ENCODE measurements at places on chromosomes 2 and 18.

- DNase-seq = no peak
Measured at GRCh38 chr2:112189001-112189556, 50.9 kb downstream of the FBLN7 start.

- DNase-seq = no peak
Measured at GRCh38 chr18:46290440-46291020, 186.3 kb downstream of the HAUS1 start.

DNA sequence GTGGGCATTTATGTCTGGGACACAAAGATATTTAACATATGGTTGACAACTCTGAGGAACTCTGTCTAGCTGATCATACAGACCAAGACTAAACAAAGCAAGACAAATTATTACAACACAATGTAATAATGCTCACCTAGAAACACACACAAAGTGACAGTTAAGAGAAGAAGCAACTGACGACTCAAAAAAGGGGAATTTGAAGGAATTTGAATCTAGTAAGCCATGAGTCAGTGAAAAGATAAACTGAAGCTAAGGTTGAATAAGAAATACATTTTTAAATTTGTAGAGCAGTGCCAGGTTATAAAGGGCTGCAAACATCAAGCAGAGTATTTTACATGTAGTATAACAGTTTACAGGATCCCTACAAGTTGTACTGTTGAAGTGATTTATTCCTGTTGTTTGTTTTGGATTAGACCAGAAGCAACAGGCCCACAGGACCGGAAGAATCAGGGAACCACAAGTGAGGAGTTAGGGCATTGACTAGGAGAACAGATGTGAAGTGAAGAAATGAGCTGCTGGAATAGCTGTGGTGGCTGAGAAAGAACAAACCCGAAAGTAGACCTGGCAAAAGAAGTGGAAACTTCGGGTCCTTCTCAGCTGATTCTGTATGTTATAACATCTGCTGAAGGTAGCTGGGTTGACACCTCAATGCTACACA, 35.6 kb downstream of the IFIH1 start:
- no peak for DNase-seq

DNA sequence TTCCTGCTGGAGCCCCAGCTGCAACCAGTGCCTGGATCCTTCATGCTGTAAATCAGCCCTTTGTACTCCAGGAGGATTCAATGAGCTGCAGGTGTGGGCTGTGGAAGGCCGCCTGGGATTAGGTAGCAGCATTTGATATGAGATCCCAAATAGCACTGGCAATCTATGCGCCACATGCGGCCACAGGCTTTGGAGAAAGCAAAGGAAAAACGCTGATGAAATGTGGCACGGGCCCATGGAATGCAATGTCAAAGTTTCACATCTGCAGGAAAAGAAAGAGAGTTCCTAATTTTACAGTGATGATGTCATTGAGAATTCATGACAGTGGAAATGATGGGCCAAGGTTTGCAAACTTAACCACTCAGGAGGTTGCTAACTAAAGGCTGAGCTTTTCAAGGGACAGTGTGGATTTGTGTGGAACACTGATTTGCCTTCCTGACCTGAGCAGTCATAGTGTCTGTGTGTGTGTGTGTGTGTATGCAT, 216.4 kb upstream of the OSR1 start:
- no peak for DNase-seq

DNA sequence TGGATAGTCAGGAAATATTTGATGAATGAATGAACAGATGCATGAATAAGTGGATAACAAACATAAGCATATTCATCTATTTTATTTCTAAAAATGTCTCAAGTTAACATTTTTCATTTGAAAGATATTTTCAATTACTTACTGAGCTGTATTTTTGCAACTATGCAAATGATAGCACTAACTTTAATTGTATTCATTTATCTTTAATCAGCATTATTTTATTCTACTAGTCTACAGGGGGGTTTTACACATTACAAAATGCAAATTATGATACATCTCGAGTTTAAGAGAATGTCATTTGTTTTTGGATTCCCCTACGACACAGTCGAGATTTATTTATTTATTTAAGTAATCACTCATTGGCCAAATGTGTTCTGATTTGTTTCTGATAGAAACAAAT, 530.6 kb downstream of the ERBB4 start:
- DNase-seq = no peak

GRCh38 chr2:52036853-52037252, 1004.9 kb upstream of the NRXN1 start:
- DNase-seq = no peak

DNA sequence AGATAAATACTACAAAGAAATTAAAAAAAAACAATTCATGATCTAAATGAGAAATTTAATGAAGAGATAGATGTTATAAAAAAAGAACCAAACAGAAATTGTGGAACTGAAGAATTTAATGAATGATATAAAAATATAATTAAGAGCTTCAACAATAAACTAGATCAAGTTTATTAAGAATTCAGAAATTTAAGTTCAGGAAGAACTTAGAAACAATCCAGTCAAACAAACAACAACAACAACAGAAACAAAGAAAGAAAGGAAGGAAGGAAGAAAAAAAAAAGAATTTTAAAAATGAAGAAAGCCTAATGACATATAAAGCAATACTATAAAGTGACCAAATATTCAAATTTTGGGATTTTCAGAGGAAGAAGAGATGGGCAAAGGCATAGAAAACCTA, 250.9 kb upstream of the FBXO11 start:
- no peak for DNase-seq

DNA sequence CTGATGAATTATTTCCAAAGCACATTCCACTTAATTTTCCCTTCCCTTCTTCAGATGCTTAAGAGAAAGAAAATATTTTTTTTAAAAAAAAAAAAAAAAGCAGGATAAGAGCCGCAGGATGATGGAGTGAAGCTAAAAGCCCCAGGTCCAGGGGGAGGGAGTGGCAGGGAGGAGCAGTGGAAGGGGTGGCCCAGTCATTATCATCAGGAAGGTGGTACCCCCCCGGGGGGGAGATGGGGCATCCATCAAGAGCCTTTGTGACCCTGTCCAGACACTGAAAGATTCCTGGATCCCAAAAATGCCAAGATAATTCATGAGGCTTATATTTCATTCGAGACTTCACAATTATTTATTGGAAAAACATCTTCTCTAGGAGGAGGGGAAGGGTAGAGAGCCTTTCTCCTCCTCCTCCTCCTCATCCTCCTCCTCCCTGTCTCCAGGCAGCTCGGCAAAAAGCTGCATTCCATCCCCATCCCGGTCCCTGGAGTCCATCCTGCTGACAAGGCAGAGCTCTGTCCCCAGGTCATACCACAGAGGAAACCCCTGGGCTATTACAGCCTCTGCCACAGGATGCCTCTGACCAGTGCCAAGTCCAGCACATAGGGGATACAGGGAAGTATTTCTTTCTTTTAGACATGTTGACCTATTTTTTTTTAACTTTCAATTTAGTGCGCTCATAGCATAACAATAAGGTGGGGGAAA, 125.3 kb downstream of the TWIST2 start:
- DNase-seq = no peak

DNA sequence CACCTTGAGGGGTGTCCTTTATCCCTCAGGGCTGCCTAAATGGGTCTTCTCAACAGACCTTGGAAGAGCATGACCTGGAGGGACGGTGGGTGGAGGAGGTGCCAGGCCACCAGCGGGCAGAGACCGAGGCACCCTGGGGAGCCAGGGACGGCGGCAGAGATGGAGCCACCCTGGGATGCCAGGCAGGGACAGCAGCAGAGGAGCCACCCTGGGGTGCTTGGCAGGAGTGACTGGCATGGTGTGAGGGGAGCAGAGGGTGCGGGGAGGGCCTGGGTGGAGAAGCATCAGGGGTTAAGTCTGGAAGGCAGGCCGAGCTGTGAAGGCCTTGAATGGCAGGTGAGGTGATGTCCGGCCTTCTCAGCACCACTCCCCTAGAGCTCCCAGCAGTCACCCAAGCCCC, 56.1 kb downstream of the CIB4 start:
- DNase-seq = no peak

DNA sequence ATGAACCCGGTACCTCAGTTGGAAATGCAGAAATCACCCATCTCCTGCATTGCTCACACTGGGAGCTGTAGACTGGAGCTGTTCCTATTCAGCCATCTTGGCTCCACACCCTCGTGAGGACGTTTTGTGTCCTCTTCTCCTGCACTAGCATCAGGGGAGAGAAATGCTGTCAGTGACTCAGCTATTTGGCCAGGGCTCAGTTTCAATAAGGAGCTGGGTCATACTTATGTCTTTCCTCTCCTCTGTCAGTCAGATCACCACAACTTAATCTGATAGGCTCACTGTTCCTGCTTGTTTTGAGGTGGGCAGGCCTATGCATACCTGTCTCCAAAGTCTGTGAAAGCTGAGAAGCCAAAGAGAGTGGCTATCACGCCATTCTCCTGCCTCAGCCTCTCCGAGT, 921.2 kb downstream of the DCC start:
- DNase-seq = no peak

GRCh38 chr2:43438342-43438741, 157.5 kb downstream of the THADA start:
- no peak for DNase-seq

- no peak for DNase-seq
Measured at GRCh38 chr2:107308835-107309234, 422.9 kb upstream of the ST6GAL2 start.

DNA sequence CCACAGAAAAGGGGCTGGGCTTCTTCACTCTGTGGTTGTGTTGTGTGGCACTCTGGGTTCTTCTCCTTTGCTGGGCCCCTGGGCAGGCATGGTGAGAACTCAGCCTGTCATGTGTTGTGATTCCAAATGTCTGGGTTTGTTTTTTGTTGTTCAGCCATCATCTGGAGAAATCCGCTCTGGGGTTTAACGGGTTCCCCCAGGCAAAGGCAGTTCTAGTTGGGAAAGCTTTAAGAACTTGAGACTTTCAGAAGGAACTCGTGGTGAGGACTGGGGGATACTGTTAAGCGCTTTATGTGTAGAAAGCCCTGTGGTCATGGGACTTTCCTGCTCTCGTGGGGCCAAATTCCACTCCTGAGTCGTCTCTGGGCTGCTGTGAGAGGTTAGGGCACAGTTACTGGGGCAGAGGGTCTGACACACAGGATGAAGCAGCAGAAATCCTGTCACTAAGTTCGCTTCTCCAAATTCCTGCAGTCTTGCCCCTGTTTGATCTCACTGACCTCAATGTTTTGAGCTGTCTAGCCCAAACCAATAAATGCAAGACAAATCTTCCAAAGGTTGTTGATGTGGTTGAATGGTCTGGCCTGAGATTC, 87.7 kb downstream of the RAPGEF4 start:
- DNase-seq = no peak

DNA sequence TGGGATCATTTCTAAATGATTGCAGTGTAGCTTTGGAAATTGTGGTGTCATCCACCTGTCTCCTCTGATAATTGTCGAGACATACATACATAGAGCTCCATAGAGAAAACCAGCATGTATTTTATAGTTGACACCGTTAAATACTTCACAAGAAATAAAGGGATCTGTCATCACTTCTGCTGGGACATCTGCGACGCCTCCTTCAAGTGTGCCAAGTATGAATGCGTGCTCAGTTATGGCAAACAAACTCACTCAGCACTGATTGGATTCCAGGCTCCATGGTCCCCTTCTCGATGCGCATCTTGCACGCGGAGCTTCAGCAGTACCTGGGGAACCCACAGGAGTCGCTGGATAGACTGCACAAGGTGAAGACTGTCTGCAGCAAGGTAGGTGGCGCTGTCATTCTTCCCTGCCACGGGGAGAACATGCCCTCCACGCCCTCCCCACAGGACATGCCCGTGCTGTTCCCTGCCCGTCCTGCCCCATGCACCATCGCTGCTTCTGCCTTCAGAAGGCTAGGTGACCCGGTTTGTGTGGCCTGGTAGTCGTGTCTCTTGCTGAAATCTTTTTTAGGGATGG, 64.1 kb downstream of the TRAPPC12 start:
- DNase-seq = no peak

DNA sequence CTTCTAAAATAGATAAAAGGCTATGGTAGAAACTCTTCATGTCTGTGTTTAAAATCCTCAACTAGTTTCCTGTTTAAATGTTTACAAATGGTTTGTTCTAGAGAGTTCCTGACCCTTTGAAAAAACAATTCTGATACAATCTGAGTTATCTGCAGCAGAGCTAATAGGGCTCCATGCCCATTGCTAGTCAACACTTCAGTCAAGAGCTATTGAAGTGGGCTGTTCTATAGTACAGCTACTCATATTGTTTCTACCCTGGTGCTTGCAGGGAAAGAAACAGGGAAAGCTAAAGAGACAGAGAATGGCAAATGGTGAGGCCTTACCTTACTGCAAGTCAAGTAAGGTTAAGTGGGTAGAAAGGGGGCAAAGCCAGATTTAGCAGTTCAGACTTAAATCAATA, 112.3 kb upstream of the CAVIN2 start:
- peak; percentile 38 for DNase-seq

GRCh38 chr18:63994783-63995399, 25.0 kb downstream of the SERPINB8 start:
- peak; percentile 7 for DNase-seq

DNA sequence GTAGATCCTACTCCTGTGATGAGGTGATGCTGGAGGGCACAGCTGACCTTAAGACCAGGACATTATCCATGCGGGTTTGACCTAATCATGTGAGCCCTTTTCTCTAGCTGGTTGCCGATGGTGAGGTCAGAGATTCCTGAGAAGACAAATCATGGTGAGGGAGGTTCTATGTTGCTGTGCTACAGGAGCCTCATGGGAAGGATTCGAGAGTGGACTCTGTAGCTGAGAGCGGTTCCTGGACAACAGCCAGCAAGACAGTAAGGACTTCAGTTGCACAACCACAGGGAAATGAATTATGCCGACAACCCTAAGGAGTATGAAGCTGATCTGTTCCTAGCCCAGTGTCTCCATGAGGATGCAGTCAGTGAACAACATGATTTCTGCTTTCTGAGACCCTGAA, 80.4 kb downstream of the EPB41L3 start:
- no peak for DNase-seq

DNA sequence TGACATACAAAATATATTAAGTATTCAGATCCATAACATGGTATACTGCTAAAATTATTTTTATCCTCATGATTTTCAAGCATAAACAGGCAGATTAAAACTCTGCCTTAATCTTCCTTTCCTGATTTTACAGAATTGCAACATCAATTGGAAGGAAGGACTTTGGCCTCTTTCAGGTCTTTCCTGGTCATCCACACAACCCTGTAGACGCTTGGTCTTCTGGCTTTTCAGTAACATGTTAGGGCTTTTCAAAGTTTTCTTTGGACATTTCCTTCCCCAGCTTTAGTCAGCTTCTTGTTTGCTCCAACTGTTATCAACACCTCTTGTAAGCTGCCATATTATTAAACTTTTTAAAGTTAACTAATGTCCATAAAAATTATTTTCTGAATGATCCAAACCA, 1364.9 kb upstream of the NRXN1 start:
- DNase-seq = no peak

DNA sequence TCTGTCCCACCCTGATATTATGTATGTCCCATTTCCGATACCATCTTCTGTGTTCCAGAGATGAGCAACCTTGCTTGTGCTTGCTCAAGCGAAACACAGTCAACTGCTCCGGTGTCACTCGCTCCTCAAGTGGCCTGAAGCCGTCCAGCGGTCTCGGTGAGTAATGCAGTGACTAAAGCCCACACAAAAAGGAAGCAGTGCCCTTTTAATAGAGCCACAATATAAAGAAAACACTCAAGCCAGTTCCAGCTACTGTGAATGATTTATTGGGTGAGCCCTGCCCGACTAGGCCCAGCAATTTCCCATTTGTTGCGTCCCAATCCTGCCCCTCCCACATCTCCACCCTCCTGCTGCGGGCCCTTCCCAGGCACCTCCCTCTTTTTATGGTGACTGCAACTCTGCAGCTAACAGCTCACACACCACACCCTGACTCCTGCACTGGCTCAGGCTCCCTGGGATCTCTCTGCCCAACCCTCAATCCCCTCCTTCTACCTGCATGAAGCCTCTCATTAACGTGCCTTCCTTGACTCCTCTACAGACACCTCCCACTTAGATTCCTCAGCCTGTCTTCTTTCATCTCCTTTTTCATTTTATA, 44.2 kb upstream of the DSC1 start:
- peak; percentile 81 for DNase-seq

GRCh38 chr2:45782436-45782835, 131.0 kb downstream of the PRKCE start:
- DNase-seq = no peak
